Activated CD4-positive, alpha-beta T cell treated with anti-CD3 and anti-CD28 coated beads, Interleukin-2, amount 50 U/mL, for 1 hour (primary cell): ENCODE measurements at places on chromosomes 5 and 9.

- DNase-seq = no peak
These were observed 16.6 kb upstream of the PAPPA start for GRCh38 chr9:116137010-116137409.

DNA sequence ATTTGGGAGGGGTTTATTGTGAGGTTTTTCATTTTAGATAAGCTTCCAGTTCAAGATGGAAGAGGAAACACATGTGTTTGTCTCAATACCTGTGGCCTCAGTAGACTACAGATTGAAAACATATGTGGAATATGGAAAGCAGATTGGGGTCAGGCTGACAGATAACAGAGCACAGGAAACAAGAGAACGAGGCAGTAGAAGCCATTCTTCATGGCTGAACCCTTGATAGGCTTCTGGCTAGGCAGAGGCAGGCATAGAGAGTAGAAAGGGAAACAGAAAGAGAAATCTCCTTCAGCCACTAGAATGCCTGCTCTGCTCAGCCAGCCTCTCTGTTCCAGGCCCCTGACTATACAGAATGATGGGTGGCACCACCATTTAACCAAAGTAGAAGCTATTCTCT lies 152.5 kb downstream of the MUSK start:
- DNase-seq = no peak

- no peak for DNase-seq
These were observed 1157.4 kb upstream of the CDH18 start for GRCh38 chr5:21145376-21145775.

DNA sequence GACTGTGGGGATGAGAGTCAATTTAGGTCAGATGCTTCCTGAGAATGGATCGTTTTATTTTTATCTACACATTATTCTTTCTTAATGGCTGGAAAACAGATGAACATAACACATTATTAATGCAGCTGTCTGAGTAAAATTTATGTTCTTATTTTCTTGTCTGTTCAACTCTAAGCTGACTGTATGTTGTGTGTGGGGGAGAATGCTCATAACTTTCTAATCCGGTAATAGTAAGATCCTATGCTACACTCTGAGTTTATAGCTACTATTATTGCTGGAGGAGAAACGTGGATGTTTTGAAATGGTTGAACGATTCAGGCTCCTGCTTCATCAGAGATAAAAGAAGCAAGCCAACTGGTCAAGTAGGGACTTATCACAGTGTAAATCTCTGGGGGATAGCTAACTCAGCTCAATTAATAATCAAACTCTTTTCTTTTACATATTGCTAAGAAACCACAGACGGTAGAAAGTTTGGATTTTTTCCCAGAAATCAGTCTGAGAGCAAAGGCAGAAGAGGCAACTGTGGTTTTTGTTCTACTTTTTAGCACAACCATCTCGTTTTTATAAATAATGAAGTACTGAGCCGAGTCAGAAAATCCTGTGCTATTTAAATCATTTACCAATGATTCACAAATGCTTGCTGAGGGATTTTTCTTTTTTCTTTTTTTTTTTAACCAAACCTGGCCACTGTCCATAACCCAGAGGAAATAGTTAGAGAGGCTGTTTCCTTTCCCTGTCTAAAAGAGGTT lies 265.0 kb upstream of the FAM174A start:
- DNase-seq = no peak

DNA sequence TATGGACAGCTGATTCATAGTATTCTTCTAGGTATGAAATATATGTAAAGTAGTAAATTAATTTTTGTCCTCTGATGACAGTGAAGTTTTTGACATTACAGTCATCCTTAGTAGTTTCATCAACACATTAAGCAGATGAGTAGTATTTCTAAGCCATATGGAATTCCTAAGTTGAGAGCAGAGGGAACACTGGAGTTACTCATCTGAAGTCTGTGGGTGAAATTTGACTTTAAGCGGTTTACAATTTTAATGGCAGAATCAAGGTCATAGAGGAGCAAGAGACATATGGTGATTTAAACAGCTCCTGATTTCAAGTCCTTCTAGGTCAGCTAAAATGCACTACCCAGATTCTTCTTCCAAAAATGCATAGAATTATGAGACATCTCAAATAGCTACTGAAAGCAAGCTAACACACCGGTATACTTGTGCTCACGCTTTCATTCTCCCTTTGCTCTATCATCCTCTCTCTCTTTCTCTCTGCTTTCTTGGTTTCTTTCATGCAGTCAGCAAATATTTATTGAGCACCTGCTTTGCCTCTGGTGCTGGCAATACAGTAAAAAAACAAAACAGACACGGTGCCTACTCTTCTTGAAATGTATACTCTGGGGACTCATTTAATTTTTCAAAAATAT lies 235.9 kb downstream of the FER start:
- DNase-seq = no peak

DNA sequence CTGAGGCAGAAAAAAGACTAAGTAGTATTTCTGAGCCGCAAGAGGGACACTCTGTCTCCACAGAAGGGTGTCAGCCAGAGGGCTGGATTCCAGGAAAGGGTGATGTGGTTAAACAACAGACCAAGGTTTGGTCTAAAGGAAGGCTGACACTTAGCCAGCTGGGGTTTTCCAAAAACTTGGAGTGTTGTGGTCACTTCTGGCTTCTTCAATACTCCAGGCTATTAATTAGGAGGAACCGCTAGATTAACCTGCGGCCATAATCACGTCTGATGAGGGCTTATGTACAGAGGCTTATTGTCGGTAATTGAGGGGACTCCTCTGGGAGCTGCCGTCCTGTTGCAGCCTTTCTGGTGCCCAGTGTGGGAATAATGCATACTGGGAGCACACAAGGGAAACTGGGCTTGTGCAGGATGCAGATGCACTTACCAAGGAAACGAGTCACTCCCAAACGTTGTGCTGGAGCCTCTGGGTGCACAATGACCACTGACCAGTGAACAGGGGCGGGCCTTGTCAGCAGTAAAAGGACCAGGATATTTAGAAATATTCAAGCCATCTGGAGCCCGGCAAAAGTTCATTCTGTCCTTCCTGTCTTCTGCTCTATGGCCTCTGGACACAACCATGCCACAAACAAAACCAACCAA lies 70.2 kb upstream of the TUT7 start:
- no peak for DNase-seq
